ENCODE measurements at places on chromosomes 3 and 15.

DNA sequence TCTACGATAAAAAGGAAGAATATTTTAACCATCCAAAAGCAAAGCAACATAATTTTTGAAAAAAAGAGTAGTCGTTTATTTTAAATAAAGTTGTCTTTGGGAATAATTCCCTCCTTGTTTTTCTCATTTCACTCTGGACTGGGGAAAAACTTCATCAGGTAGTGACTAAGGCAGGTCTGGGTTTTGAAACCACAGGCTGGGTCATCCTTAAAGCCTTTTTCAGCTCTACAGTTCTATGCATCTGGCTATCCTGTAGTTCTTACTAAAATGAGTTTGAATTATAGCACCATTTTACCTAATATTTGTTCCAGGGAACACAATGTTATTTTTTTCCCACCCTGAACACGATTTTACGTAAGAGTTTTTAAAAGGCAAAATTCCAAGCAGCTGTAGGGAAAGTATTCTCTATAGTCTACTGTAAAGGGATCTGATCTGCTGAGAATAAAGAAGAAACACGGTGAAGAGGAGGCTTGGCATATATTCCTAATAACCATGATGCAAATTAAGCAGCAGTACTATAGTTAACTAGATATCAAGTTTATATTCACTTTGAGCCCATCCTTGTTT, 107.7 kb downstream of the OSBPL10 start:
- DNase-seq, result no peak

GRCh38 chr3:40310705-40311104, 1.2 kb downstream of the EIF1B start:
- DNase-seq, result no peak

DNA sequence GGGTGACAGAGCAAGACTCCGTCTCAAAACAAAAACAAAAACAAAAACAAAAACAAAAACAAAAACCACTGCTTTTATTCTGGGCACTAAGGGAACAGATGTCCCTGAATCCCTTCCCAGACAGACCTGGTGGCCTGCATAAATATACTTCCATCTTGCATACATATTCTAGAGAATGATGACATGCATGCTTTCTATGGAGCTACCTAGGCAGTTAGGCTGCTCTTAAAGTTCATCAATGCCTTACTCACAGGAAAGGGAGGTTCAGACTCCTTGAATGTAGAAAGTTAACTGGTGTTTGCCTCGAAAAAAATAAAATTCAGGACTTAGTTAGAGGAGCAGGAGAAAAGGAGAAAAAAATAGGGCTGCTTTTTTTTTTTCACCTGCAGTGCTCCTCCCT, 72.6 kb downstream of the C3orf38 start:
- DNase-seq, result no peak

- DNase-seq, result no peak
Measured at GRCh38 chr3:129006864-129007263, 5.8 kb downstream of the EFCC1 start.

- no peak for DNase-seq
Measured at GRCh38 chr15:51322621-51323296, 15.6 kb downstream of the CYP19A1 start.

- DNase-seq, result no peak
Measured at GRCh38 chr3:104438706-104439105, 928.0 kb upstream of the ALCAM start.
